ENCODE measurements at places on chromosomes 1 and 21.

GRCh38 chr1:68384872-68385411, 64.8 kb downstream of the RPE65 start:
- DNase-seq = no peak

DNA sequence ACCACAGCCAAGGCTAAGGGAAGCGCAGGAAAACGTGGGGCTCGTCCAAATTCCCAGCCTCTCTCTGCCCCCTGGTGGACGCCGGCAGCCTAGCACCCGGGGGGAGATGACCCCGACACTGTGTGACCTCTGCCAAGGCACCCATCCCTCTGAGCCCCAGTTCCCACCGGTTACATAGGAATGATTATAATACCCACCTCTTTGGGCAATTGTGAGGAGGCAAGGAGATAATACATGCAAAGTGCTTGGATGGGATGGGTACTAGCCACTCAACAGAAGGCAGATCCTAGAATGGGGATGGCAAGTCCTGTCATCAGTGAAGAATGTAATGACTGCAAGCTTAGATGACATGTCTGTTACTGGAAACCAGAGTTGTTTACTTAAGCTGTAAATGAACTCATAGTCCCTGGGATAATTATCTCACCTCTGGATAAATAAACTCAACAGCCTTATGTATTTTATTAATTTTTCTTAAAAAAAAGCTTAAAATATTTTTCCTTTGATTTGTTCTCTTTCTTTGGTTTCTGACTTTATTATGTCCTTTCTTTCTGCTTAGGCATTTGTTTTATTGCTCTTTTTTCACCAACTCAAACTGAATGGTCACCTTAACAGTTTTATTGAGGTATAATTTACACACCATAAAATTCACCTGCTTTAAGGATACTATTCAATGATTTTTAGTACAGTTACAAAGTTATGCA, 11.3 kb upstream of the BMP8B start:
- no peak for DNase-seq

- DNase-seq = no peak
Observed at GRCh38 chr1:223056802-223057201, 86.2 kb downstream of the TLR5 start.

GRCh38 chr1:88985692-88986091, 6.7 kb downstream of the KYAT3 start:
- DNase-seq = no peak

DNA sequence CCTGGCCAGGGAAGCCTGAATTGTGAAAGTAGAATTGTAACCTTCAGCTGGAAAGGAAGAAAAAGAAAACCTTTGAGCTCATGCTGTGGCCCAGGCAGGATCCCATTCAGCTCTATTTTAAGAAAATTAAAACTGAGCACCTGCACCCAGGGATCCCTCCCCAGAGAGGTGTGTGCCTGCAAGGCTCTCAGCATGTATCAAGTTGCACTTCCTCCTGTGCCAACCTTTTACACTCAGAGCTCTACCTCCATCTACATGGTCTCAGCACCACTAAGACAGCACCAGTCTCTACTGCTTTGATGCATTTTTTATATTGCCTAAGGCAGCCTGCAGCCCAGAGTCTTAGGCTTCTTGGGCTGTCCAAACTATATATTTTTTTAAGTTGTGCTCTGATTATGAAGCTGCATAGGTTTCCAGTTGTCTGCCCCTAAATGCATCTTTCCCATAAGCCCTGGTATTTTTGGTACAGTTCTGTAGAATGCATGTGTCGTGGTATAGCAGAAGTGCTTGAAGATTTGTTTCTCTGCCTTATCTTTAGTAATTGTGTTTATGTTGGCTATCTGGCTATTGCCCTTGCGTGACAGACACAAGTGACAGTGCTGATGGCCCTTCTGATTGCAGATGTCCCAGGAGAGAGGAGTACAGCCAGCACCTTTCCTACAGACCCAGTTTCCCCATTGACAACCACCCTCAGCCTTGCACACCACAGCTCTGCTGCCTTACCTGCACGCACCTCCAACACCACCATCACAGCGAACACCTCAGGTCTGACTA, 63.1 kb downstream of the PTPRC start:
- DNase-seq = no peak

- DNase-seq = no peak
Observed at GRCh38 chr1:14112613-14113012, 412.6 kb downstream of the PRDM2 start.

DNA sequence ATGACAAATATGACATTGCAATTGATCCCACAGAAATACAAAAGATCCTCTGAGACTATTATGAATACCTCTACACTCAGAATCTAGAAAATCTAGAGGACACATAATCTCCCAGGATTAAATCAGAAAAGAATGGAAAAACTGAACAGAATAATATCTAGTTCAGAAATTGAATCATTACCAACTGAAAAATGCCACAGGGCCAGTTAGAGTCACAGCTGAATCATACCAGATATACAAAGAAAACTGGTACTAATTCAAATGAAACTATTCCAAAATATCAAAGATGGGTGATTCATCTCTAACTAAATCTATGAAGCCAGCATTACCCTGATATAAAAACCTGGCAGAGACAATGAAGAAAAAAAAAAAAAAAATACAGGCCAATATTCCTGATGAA, 149.3 kb downstream of the BRINP3 start:
- no peak for DNase-seq

GRCh38 chr1:14784790-14785773, 186.6 kb downstream of the KAZN start:
- DNase-seq = no peak

DNA sequence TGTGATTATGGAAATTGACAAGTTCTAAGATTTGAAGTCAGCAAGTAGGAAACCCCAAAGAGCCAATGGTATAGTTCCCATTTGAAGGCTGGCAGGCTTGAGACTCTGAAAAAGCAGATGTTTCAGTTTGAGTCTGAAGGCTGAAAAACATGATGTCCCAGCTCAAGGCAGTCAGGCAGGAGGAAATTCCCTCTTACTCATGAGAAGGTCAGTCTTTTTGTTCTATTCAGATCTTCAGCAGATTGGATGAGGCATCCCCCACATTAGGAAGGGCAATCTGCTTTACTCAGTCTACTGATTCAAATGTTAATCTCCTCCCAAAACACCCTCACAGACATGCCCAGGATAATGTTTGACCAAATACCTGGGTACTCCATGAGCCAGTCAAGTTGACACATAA, 372.5 kb upstream of the ST6GALNAC5 start:
- DNase-seq = no peak

GRCh38 chr21:23725576-23725975, 1881.7 kb downstream of the MRPL39 start:
- DNase-seq = no peak

GRCh38 chr1:231626951-231627614, 493 bp downstream of the DISC1 start:
- no peak for DNase-seq

DNA sequence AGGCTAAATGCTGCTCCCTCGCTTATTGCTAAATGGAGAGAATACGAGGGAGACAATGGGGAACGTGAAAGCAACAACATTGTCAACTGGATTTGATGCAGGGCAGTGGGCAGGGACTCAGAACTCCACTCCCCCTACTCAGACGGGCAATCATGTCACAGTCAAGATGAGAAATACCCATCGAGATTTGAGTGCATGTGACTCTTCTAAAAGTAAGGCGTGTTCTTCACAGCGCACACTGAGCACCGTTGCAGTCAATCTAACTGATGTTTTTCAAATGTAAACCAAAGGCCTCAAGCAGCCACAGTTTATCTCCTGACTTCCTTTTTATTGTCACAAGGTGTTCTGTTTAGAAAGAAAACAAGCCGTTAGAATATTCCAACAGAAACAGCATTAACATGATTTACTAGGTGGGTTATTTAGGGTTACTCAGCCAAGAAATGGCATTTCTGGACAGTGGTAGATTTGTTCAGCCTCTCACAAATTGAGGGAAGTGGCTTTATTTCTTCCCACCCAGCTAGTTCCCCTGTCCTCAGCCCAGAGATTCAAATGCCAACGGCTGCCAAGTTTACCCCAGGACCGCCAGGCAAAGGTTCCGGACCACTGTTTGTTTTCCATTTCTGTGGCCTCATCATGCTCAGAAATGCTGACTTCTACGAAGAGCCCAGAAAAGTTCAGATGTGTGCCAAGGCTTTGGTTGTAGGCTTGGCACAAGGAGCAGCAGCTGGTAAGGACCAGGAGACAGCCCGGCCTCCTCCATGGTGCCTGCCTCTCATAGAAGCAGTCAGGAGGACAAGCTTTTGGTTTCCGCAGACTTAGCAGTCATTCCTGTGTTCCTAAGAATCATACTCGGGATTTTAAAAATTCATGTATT, 171.4 kb downstream of the KIF26B start:
- no peak for DNase-seq

- DNase-seq = no peak
Observed at GRCh38 chr1:27122652-27123051, 32.3 kb downstream of the SLC9A1 start.

DNA sequence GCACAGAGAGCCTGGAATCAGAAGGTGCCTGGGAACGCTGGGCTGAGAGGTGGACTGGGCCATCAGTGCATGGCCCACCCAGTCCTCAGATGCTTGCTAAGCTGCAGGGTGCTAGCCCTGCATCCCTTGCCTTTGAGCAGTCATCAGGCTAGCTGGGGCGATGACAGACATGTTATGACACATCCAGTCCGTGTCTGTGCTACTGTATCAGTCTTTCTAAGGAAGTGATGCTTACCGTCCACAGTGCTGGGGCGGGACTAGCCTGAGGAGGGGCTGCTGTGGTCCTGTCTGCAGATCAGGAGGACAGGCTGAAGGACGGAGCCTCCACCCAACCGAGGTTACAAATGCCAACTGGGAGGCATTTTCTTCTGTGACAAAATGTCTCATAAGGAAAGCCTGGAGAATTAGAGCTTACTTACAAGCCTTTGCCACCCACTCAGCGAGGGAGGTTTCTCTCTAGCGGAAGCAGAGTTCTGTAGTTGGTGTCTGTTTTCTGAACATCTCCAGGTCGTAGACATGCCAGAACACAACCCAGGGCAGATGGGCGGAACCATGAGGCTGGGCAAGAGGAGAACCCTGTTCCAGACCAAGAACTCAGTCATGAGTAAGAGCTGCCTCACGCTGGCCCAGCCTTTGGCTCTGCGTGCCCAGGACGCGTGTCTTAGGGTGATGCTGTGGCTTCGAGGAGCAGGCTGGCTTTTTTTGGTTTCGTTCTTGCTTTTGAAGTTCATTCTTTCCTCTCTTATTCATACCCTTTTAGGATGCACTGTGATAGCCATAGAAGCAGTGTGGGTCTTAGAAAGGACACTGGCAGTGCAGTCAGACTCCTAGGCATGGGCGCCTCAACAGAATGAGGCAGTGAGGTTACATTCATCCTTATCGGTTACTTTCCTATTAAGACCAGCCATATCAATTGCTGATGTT, 14.3 kb downstream of the SLFNL1 start:
- no peak for DNase-seq

DNA sequence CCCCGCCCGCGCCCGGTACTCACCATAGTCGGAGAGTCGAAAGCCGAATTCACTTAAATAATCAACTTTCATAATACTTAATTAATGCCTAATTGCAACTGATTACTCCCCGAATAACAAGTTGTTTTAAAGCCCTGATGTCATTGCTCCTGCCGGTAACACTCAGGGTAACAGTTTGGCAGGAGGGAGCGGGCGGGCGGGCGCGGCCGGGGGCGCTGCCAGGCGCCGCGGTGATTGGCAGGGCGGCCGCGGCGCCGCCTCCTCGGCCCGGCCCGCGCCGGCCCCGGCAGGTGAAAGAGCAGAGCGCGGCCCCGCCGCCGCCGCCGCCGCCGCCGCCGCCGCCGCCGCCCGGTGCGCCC, 102.2 kb downstream of the CASZ1 start:
- DNase-seq = peak; percentile 75

- no peak for DNase-seq
Observed at GRCh38 chr1:246947255-246947654, 15.5 kb upstream of the AHCTF1 start.

- DNase-seq = no peak
Observed at GRCh38 chr1:25538191-25538767, 5.1 kb upstream of the LDLRAP1 start.

DNA sequence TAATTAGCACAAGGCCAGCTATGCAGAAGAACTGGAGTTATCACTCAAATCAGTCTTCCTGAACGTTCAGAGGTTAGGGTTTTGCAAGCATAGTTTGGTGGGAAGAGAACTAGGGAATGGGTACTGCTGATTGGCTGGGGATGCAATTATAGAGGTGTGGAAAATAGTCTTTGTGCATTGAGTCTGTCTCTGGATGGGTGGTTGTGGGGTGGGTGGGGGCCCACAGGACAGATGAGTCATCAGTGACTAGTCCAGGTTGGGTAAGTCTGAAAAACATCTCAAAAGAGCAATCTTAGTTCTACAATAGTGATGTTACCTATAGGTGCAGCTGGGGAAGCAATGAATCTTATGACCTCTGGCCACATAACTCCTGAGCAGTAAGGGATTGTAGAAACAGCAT, 89.7 kb upstream of the HMCN1 start:
- DNase-seq = no peak

DNA sequence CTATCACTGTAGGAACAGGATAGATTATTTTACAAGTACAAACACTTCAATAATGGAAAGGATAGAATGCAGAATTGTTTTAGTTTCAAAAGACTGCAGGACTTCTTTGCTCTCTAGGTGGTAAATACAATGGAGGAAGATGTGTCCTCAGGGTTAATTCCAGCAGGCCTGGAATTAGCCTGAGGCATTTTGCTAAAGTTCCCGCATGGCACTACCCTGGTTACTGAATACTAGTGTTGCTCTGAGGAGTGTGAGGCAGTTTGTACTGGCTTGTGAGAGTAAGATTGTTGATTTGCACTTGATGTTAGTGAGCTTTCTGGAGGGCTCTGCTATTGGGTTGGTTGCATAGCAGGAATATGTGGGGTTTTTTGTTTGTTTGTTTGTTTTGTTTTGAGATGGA, 61.4 kb downstream of the FASLG start:
- DNase-seq = no peak

DNA sequence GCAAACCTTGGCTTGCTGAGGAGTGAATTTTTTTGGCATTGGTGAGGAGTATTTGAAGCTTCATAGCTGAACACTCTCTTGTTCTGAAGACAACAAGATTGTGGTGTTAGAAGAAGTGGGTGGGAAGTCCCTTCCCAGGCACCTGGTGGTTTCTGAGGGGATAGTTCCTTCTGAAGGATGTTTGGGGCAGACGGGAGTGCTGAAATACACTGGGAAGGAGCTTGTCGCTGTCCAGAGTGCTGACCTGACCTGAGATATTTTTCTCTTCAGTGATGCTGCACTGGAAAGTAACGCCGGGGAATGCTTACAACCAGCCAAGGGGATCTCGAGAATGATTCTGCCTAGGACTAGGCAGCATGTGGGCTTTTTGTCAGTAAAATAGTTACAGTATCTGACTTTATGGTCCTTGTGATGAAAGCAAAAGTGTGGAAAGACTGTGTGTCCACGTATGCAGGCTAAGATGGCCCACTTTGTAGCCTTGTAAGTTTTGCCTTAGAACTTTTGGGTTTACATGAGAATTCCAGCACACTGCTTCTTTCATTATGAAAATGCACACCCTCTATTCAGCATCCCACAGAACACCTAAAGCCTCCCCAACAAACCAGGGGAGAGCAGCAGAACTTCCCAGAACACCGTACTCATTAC, 33.1 kb upstream of the NFASC start:
- DNase-seq = no peak

DNA sequence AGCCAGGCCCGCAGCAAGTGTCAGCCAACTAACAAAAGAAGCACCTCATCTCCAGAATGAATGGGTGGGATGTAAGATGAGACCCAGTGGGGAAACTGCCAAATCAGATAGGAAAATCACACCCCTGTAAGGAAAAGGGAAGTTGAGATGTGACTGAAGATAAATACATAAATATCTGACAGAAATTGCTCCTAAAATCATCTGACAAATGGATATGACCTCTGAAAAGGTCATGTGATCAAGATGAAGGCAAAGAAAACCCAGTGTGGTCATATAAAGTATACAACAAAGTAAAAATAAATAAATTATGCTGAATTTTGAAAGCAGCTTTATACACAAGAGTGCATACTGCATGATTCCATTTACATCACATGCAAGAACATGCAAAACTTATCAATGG, 12.7 kb downstream of the SIPA1L2 start:
- DNase-seq = no peak
